Effector CD8-positive, alpha-beta T cell (primary cell): ENCODE measurements at places on chromosomes 7 and 10.

DNA sequence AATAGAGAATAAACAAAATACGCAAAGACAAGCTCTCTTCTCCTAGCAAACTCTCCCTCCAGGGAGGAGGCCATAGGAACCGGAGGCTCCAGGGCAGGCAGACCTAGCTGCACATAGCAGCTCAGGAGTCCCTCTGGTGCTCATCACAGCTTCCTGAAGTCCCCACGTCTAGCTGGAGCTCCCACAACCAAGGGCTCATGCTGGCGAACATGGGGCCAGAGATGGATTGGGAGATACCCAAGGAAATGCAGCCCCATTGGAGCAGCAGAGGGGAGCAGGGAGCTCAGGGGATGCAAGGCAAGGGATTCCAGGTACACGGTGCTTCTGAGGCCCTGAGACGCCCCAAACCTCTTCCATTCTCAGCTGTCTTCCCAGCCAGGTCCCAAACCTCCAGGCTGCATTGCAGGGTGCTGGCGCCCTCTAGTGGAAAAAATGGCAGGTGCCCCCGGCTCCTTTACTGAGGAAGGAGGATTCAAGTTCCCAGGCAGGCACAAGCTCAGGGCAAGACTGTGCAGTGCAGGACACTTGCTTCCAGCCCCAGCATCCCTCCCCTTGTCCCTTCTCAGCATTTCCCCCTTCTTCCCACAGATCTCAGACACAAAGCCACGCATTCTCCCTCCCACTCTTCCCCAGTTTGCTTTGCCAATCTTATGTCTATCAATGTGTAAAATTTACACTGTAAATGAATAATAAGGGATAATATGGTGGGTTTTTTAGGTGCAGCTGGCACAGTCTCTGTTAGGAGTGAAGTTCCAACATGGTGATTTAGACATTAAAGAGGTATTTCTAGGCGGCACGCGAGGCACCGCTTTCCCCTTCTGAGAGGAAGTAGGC, 46.2 kb downstream of the GPAM start:
- peak; percentile 13 for DNase-seq

DNA sequence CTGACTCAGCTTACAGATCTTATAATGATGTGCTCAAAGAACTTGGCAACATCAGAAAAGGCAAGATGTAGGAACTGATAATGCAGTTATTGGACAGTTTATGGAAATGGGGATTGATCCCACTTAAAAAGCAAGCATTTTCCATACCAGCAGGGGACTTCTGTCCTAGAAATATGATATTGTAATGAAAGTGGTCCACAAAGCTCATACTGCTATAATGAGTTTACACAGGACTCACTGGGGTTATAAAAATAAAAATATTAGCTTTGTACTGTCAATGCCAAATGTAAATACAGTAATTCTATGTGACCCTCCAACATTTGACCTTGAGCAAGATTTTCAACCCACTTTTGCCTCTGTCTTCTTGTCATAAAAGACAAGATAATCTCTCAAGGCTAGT, 145.5 kb upstream of the SEM1 start:
- no peak for DNase-seq

DNA sequence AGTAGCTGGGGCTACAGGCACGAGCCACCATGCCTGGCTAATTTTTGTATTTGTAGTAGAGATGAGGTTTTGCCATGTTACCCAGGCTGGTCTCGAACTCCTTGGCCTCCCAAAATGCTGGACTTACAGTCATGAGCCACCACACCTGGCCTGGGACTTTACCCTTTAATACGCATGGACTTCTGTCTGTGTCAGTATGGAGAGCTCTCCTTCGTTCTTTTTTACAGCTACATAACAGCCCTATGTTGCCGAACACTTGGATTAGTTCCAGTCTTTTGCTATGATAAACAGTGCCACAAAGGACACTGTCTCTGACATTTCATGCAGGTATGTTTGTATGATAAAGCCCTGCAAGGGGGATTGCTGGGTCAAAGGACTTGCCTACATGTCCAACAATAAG, 10.9 kb upstream of the OAT start:
- no peak for DNase-seq

- DNase-seq: no peak
Measured at GRCh38 chr7:116354171-116354545, 143.8 kb downstream of the TES start.

DNA sequence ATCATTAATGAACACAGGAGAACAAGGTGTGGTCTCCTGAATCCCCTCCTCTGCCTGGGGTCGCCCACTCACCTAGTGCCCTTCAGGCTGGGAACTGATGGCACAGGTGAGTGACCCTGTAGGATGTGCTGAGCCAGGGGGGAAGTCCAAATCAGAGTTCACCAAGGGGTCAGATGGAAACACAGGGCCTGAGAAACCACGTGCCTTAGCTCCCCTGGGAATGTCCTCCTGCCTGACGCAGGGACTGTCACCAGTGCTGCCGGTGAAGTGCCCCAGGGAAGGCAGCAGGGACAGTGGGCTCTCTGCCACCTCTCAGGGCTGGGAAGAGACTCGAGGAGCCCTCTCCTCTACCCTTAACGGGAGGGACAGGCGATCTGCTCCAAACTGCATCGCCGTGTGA, 5.8 kb upstream of the PYROXD2 start:
- DNase-seq: no peak

DNA sequence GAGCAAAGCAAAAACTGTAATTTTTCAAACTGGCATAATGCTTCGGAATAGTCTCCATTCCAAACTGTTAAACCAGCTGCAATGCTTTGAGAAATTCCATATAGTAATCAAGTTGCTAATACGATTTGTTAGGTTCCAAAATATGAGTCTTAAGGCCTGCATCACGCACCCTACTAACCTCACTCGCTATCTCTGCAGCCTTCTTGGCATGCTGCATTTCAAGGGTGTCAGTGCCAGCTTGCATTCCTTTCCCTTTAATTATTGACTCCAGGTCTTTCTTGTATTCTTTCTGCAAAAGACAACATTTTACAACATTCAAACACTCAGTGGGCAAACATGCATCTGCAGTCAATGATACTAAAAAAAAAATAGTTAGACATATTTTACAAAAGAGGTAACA, 61.8 kb downstream of the NEBL start:
- DNase-seq: no peak

DNA sequence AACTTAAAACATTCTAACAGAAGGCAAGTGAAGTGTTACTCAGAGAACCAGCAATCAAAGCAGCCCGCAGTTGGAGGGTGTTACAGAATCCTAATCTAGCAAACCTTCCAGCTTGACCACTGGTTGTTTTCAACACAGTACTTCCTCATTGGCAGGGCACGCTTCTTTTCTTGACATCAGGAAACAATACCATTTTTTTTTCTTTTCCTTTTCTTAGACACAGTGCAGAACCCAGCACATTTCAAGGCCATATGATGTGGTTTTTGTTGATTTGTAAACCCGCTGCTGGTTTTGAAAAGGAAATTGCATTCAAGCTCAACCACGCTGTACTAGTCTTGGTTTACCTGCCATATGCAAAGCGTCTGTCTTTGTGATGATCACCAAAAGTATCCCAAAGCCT, 33.4 kb downstream of the RHOBTB1 start:
- DNase-seq: no peak

DNA sequence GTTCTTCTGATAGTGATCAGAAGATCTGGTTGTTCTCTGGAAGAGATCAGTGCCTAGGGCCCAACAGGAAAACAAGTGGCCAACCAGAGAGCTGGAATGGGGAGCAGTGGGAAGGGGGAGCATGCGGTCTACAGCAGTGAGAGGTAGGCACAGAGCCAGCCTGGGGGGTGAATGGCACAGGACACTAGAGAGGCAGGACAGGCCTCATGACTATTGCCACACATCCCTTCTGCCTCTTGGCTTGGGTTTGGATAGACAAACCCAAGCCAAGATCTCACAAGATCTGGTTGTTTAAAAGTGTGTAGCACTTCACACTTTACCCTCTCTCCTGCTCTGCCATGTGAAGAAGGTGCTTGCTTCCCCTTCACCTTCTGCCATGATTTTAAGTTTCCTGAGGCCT, 224.4 kb downstream of the ARHGAP12 start:
- no peak for DNase-seq

DNA sequence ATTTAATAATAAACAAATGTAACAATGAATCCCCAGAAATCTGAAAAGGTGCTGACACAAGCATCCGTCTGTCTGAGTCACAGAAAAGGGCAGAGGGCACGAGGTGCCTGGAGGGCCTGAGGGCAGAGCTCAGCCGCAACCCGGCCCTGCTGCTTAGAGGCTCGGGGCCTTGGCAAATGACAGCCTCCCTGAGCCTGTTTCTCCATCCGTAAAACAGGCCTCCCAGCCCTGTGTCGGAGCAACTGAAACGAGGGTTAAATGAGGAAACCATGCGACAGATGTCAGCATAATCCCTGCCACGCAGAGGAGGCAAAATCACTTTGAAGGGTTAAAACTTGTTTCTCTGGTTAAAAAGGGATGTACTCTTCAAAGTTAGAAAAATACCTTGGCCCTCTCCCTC, 24.9 kb downstream of the NUDT1 start:
- no peak for DNase-seq

GRCh38 chr10:104090611-104091010, 4.9 kb upstream of the COL17A1 start:
- DNase-seq: no peak

GRCh38 chr7:76303202-76304147, 1.0 kb downstream of the HSPB1 start:
- peak; percentile 83 for DNase-seq

- DNase-seq: no peak
Measured at GRCh38 chr10:123860209-123860608, 31.4 kb downstream of the CPXM2 start.
